ENCODE measurements at places on chromosomes 2 and 18.

- H3K27ac ChIP-seq: no peak overlapping the region
- no peaks in the 10 kb centered on the region for H3K36me3 ChIP-seq
- no peaks in the 10 kb centered on the region for H3K4me1 ChIP-seq
Observed at GRCh38 chr18:58565021-58565420, 63.9 kb downstream of the ALPK2 start.

- H3K4me3 ChIP-seq: no peak overlapping the region
- H3K27me3 ChIP-seq: no peaks in the 10 kb centered on the region
- no peaks in the 10 kb centered on the region for H3K36me3 ChIP-seq
- H3K4me1 ChIP-seq: no peaks in the 10 kb centered on the region
- no peak for DNase-seq
Observed at GRCh38 chr2:121094101-121094500, 190.9 kb downstream of the TFCP2L1 start.

DNA sequence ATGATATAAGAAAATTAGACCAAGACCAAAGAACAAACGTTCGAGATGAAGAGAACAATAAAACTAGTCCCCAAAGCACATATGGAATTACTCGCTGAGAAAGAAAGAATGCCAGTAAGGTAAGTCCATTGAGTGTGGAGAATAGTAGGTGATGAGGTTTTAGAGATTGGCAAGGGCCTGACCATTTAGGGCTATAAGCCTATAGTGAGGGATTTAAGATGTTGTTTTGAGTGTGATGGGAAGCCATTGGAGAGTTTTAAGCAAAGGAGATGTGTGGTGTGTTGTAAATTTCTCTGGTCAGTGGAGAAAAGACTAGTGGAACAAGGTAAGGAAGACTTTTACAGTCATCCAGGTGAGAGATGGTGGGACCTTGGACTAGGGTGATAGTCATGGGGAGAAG lies 151.1 kb downstream of the MCFD2 start:
- H3K36me3 ChIP-seq: no peaks in the 10 kb centered on the region
- H3K27me3 ChIP-seq: no peaks in the 10 kb centered on the region
- no peak overlapping the region for H3K4me3 ChIP-seq
- no peak for DNase-seq

GRCh38 chr2:190847504-190848081 lies 33.0 kb upstream of the GLS start:
- DNase-seq: no peak
- no peaks in the 10 kb centered on the region for H3K36me3 ChIP-seq
- no peak overlapping the region for H3K27ac ChIP-seq
- H3K4me3 ChIP-seq: no peak overlapping the region
- no peaks in the 10 kb centered on the region for H3K27me3 ChIP-seq

GRCh38 chr2:157789933-157790511 lies 86.1 kb downstream of the ACVR1 start:
- no peaks in the 10 kb centered on the region for H3K27me3 ChIP-seq
- no peaks in the 10 kb centered on the region for H3K36me3 ChIP-seq
- H3K4me3 ChIP-seq: no peak overlapping the region
- no peak for DNase-seq

- H3K27me3 ChIP-seq: no peaks in the 10 kb centered on the region
- H3K27ac ChIP-seq: no peak overlapping the region
- H3K4me1 ChIP-seq: no peaks in the 10 kb centered on the region
- H3K36me3 ChIP-seq: peaks cover 59% of the 10 kb centered on the region
- no peak for DNase-seq
Observed at GRCh38 chr2:69936906-69937305, 22.0 kb downstream of the MXD1 start.

- H3K36me3 ChIP-seq: no peaks in the 10 kb centered on the region
- DNase-seq: no peak
- H3K4me1 ChIP-seq: no peaks in the 10 kb centered on the region
- no peak overlapping the region for H3K4me3 ChIP-seq
- no peak overlapping the region for H3K27ac ChIP-seq
- no peaks in the 10 kb centered on the region for H3K27me3 ChIP-seq
Observed at GRCh38 chr2:71944806-71945602, 202.7 kb downstream of the CYP26B1 start.

GRCh38 chr2:120257522-120257921 lies 4.9 kb downstream of the RALB start:
- DNase-seq: no peak
- H3K27me3 ChIP-seq: no peaks in the 10 kb centered on the region
- H3K27ac ChIP-seq: no peak overlapping the region
- H3K4me1 ChIP-seq: peaks cover 8% of the 10 kb centered on the region

GRCh38 chr2:54776494-54776893 lies 53.0 kb downstream of the EML6 start:
- no peaks in the 10 kb centered on the region for H3K27me3 ChIP-seq
- no peak for DNase-seq
- no peak overlapping the region for H3K27ac ChIP-seq
- no peaks in the 10 kb centered on the region for H3K4me1 ChIP-seq
- H3K4me3 ChIP-seq: no peak overlapping the region

GRCh38 chr2:73610111-73610510 lies 32.1 kb downstream of the NAT8 start:
- H3K27ac ChIP-seq: no peak overlapping the region
- DNase-seq: no peak
- H3K4me1 ChIP-seq: no peaks in the 10 kb centered on the region
- no peak overlapping the region for H3K4me3 ChIP-seq
- no peaks in the 10 kb centered on the region for H3K27me3 ChIP-seq

- no peaks in the 10 kb centered on the region for H3K4me1 ChIP-seq
- H3K27ac ChIP-seq: no peak overlapping the region
- no peaks in the 10 kb centered on the region for H3K36me3 ChIP-seq
- H3K4me3 ChIP-seq: no peak overlapping the region
- peaks cover 32% of the 10 kb centered on the region for H3K27me3 ChIP-seq
Observed at GRCh38 chr2:219490600-219491130, 8.0 kb upstream of the GMPPA start.

GRCh38 chr18:34710934-34711333 lies 836 bp downstream of the DTNA start:
- H3K36me3 ChIP-seq: no peaks in the 10 kb centered on the region
- no peaks in the 10 kb centered on the region for H3K27me3 ChIP-seq
- H3K4me1 ChIP-seq: no peaks in the 10 kb centered on the region

DNA sequence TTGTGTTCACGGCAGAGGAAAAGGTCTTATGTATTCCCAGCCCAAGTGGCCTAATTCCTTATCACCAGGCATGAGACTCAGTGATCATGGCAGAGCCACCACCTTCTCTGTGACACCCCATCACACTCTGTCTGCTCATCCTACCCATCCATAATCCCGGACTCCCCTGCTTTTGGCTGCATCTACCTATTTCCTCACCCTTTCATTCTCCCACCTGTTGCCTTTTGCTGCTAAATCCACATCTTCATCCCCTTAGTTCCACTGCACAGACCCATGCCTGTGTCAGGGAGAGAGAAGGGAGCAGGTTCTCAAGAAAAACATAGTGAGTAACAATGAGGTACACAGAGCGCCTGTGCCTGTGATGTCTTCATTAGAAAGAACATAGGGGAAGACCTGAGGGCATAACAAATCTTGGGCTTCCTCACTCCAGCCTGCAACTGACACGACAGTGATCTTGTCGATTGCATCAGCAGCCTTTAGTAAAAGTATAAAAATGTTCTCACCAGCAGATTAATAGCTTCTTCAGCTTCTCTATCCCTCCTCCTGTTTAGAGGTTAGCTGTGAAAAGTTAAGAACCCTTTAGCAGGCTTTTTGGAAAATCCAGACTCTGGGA lies 246.5 kb upstream of the SPRED2 start:
- no peaks in the 10 kb centered on the region for H3K36me3 ChIP-seq
- H3K27me3 ChIP-seq: no peaks in the 10 kb centered on the region
- DNase-seq: no peak

- no peaks in the 10 kb centered on the region for H3K36me3 ChIP-seq
- no peaks in the 10 kb centered on the region for H3K27me3 ChIP-seq
- no peak overlapping the region for H3K4me3 ChIP-seq
- peaks cover 3% of the 10 kb centered on the region for H3K4me1 ChIP-seq
Observed at GRCh38 chr2:171150694-171151285, 9.9 kb downstream of the TLK1 start.

DNA sequence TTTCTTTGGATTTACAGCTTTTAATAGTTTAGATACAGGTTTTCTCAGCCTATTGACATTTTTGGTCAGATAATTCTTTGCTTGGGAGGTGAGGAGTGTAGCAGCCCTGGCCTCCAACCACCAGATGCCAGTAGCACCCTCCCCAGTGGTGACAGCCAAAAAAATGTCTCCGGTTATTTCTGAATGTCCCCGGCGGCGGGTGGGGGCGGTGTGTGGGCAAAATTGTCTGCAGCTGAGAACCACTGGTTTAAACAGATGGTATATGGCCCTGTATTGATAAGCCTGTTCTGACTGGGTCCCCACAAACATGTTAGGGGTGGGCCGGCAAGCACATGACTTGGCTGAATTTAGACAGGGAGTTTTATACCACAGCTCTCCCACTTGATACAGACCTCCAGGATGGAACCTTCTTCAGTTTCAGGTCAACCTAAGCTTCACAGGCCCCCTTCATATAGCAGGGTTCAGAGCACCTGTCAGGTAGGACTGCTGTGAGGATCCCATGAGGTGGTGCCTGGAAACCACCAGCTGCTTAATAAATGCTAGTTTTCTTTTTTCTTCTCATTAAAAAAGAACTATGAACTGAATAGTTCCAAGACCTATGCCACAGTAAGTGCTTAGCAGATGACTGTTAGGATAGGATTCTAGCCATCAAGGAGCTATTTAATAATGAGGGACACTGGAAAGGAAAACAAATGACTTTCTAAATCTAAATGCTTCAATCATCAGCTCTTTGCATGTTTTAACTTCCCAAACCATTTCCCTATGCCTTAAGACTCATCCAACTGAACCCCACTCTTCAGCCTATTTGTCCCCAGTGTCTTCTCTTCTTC lies 18.1 kb downstream of the LPIN2 start:
- peaks cover 40% of the 10 kb centered on the region for H3K4me1 ChIP-seq
- H3K27me3 ChIP-seq: no peaks in the 10 kb centered on the region
- H3K36me3 ChIP-seq: no peaks in the 10 kb centered on the region
- peak; percentile 47 for DNase-seq

DNA sequence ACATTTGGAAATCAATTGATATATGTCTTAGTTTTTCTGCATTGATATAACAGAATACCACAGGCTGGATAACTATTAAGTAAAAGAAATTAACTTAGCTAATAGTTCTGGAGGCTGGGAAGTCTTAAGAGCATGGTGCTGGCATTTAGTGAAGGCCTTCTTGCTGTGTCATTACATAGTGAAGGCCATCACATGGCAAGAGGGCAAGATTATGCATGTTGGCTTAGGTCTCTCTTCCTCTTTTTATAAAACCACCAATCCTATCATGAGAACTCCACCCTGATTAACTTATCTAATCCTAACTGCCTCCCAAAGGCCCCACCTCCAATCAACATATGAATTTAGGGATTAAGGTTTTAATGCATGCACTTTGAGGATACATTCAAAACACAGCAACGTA lies 225.5 kb upstream of the VRK2 start:
- H3K4me1 ChIP-seq: no peaks in the 10 kb centered on the region
- no peaks in the 10 kb centered on the region for H3K27me3 ChIP-seq
- DNase-seq: no peak
- H3K36me3 ChIP-seq: no peaks in the 10 kb centered on the region

DNA sequence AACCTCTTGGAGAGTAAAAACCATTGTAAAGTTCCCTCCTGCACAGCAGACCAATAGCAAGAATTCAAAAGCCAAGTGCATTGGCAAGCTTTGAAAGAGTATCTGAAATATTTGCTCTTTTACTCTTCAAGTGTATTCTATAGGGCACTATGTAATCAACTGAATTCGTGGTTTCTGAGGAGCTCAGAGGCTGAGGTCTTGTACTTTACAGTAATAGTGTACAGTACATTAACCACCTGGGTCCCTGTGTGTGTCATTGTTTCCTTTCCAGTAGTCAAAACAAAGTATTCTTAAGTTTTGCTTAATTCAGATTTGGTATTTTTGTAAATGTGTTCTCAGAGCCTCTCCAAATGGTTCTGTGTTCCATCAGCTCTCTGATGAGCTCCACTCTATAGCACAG lies 769.7 kb downstream of the LRRTM4 start:
- no peak for DNase-seq
- H3K27me3 ChIP-seq: no peaks in the 10 kb centered on the region
- H3K36me3 ChIP-seq: no peaks in the 10 kb centered on the region
- no peak overlapping the region for H3K27ac ChIP-seq
- no peak overlapping the region for H3K4me3 ChIP-seq

DNA sequence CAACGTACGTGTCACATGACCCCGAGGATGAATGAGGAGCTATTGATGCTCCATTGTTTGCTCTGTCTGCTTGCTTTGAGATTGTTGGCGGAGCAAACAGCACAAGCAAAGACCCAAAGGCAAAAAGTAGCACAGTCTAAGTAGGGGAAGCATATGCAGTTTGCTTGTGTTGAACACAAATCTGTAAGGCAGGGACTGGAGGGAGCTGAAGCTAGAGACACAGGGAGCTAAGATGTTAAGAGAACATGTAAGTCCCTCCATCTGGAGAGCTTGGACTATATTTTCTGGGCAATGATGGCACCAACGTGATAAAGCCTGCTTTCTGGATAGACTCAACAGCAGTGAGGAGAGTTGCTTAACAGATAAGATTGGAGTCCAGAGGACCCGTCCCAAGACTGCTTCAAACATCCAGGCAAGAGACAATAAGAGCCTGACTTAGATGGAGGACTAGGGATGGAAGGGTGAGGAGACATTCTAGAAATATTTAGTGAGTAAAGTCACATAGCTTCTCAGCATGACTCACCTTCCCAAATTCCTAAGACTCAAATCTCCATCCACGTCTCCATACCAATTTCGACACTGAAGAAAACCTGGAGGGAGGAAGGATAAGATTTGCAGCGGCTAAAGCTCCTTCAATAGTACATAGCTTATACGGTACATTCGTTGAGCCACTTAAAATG lies 88.1 kb upstream of the KLF7 start:
- no peak overlapping the region for H3K27ac ChIP-seq
- H3K27me3 ChIP-seq: no peaks in the 10 kb centered on the region
- H3K4me3 ChIP-seq: no peak overlapping the region
- no peaks in the 10 kb centered on the region for H3K4me1 ChIP-seq
- H3K36me3 ChIP-seq: no peaks in the 10 kb centered on the region

- H3K4me3 ChIP-seq: no peak overlapping the region
- H3K4me1 ChIP-seq: no peaks in the 10 kb centered on the region
- DNase-seq: no peak
- no peaks in the 10 kb centered on the region for H3K36me3 ChIP-seq
- H3K27ac ChIP-seq: no peak overlapping the region
Observed at GRCh38 chr2:216923706-216924105, 63.8 kb upstream of the TNP1 start.

DNA sequence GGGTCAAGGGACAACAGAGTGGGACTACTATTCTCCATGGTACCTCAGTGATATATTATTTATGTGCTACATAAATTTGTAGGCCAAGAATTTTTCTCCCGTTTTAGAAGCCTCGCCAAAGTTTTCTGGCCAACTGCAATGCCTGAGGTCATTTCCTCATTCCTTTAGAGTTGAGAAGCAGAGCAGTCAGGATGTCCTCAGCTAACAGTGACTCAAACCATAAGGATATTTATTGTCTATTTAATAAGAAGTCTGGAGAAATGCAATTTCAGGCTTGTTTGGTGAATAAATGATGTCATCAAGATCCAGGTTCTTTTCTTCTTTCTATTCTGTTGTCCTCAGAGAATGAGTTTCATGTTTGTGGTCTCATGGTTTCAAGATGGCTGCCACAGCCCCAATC lies 91.0 kb downstream of the ADCYAP1 start:
- no peak overlapping the region for H3K27ac ChIP-seq
- no peak overlapping the region for H3K4me3 ChIP-seq
- no peaks in the 10 kb centered on the region for H3K4me1 ChIP-seq
- DNase-seq: no peak
- H3K36me3 ChIP-seq: no peaks in the 10 kb centered on the region
